ENCODE measurements at places on chromosomes 3 and 15. TPM values are rescaled to one million over a fixed set of nuclear protein-coding genes. Genes with fewer than 3 reads are reported as not detected.

DNA sequence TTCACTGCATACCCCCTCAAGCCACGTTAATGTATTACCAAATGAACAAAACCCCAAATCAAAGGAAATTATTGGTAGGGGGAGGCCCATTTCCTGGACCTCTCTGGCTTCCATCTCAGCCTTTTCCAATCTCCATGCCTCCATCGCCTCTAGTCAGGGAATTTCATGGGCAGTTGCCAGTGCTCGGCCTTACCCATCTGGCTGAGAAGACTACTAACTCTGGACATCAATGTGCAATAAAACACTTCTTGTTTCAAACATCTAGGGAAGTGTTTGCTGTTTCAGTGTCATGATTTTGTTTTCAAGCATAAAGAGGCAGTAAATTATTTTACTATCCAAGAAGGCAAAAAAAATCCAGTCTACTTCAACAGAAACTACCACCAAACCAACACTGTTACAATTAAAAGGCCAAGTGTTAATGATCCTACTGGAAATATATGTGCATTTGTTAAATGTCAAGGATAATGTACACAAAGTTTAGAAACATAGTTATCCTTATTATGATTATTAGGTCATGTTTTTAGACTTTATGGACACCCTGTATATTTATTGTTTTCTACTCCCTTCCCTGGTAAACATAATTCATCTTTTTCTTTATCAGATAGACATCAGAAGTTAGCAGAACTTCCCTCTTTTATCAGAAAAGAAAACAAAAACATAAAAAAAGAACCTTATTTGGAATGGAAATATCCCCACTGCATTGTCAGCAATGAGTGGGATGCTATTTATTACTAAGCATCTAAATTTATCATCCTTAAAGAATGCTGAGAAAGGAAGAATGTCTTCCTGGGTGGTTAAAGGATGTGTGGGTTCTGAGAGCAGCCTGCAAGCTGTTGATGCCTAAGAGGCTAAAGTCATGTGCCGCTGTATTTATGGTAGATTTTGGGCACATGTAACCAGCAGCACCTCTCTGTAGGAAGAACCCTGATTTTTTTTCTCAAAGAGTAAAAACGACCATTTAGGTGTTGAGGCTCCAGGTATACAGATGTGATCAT lies 15.2 kb downstream of the LDHAL6B start:
- no peak for DNase-seq

CILP gene
- 0.05 TPM for total RNA-seq

CIB2 gene
- total RNA-seq: 2.2 TPM

- no peak for DNase-seq
These were observed 8.5 kb downstream of the PLXND1 start for GRCh38 chr3:129598000-129598381.

TM4SF4 gene
- total RNA-seq: not detected

DNA sequence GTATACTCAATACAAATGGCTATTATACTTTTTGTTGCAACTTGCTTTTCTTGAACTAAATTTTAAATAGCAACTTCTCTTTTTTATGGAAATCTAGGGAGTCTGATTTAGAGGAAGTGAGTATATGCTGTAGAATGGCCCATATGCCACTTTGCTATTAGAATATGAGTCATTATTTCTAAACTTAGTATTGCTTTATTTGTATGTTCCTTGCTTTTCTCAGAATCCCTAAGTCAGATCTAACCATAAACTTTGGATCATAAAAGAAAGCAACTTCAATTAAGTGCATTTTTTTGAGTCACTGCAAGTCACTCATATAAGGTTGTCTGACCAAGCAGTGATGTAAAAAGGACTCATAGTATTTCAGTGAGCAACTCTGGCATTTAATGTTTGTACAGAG lies 17.5 kb upstream of the SPTSSB start:
- DNase-seq: no peak

KNL1 gene
- 33.1 TPM for total RNA-seq

- DNase-seq: no peak
These were observed 11.2 kb upstream of the TMEM212 start for GRCh38 chr3:171831936-171832335.

DNA sequence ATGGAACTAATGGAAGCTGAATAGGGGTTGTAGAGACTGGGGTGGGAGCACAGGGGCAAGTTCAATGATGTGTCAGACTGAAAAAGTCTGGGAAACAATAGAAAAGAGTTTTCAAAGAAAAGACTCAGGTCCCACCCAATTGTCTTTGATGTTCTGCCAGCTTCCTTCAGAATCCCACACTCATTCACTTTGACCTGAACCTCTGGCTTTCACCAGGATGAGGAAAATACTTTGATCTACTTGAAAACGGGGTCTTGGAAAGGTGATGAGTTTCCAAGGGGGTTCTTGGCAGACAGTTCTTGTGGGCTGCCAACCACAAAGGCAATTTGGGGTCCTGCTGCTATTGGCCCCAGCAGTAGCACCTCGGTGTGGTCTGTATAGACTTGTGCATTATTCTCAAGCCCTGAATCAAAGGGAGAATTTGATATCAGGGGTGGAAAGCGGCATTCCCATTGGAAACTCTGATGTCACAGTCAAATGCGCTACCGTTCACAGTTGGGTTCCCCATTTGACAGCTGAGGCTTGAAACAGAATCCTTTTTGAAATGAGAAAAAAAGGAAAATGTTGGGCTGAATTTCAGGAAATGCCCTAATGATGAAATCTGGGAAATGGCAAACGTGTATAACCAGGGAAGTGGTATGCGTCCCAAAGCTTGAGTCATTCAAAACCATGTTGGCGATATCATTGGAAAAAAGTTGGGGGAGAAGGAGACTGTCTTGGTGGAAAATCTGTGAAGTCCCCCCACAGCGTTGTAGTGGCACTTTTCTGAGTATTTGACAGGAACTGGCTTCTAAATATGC lies 229.2 kb upstream of the LRTM1 start:
- DNase-seq: no peak

DNA sequence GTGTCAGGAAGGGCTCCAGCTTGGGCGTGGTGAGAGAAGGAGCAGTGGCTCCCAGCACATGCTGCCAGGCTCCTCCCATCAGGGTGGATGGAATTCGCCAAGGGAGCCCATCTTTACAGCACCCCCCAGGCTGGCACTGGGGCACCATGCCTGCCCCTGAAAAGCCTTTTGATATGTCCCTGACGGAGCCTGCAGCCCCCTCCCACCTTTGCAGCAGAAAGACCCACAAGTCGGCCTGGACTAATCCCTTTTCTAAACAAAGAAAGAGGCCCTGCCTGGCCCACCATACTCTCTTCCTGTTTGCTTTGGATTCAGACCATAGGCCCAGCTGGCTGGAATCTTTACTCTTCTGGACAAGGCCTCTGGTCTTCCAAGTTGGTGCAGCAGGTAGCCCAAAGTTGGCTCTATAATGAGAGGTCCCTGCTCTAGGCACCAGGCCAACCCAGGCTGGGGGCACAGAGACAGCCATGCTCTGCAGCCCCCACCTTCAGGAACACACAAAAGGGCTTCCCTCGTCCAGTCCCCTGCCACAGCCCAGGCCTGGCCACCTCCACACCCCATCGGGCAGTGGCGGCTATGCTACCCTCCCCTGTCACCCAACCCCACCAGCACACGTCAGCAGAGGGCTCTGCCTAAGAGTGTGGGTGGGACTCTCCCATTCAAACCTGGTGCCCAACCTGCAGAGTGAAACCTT lies 5.4 kb downstream of the ANPEP start:
- no peak for DNase-seq

- DNase-seq: no peak
These were observed 267.4 kb upstream of the HES1 start for GRCh38 chr3:193868590-193868989.

GRCh38 chr3:38043486-38043885 lies 4.5 kb downstream of the DLEC1 start:
- no peak for DNase-seq

GRCh38 chr3:31247850-31248562 lies 284.7 kb upstream of the STT3B start:
- DNase-seq: peak; percentile 58

GNAT1 gene
- not detected for total RNA-seq

MITF gene
- total RNA-seq: not detected

KLHL24 gene
- total RNA-seq: 15.6 TPM

SERPINI2 gene
- not detected for total RNA-seq

CCR1 gene
- total RNA-seq: 1.3 TPM

TRPM1 gene
- total RNA-seq: not detected

DNA sequence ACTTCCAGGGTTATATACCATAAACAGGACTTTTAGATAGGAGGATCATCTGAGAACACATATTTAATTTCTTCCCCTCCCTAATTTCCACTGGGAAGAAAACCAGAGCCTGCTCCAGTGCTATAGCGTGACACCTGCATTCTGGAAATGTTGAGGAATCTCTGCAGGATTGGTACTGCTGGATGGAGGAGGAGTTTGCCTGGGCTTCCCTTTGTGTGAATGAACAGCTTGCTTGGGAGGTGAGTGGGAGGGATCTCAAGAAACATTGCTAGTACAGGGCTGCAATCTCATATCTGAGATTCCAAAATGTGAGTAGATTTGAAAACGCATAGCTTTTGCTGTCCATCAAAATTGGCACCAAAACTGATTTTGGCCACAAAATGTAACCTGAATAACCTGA lies 295.9 kb upstream of the RGMA start:
- no peak for DNase-seq

ITPKA gene
- 3.5 TPM for total RNA-seq

CLDN16 gene
- not detected for total RNA-seq

DNA sequence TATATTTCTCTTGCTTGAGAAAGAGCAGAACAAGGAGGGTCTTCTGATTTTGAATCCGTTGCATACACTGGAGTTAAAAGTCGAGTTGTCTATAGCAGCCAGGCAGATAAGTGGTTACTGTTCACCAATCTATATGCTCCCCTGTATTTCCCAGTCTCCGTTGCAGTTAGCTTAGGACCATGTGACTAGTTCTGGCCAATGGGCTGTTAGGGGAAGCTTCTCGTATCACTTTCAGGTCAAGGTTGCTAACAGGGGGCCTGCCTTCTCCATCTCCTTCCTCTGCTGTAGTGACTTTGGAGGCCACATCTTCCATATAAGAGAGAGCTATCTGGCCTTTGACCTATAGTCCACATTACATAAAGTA lies 188.5 kb upstream of the KBTBD8 start:
- no peak for DNase-seq

DNA sequence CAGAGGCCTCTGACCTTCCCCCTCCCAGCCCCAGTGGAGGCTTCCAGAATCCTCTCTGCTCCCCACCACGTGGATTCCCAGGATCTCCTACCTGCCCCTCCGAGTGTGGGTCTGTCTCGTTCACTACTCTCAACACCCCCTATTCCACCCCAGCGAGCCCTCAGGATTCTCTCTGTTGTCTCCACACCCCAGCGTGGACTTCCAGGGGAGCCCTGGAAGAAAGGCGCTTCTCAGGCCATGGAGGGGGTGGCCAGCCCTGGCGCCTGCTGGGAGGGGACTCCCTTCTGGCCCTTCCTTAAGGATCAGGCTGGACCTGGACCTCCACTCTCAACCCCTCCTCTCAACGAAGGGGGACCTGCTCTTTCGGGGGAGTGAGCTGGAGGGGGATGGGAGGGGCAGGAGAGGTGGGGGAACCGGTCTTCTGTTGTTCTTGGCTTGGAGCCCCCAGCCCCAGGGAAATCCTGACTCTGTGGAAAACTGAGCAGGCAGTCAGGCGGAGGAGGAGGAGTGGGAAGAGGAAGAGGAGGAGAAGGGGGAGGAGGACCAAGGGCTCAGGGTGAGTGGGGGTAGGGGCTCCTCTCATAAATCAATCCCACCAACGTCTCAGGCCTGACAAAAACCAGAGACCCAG lies 32.9 kb downstream of the EPHB3 start:
- no peak for DNase-seq

DNA sequence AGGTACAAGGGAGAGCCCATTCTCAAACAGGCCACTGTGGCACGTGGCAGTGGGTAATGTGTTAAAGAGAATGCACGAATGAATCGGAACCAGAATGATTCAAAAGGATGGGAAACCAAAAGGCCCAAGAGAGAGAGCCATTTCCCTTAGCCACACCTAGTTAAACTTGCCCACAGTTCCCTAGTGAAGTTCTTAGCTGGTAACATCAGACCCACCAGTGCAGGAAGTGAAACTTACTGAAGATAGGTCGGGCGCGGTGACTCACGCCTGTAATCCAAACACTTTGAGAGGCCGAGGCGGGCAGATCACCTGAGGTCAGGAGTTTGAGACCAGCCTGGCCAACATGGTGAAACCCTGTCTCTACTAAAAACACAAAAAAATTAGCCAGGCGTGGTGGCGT lies 97.1 kb downstream of the MEX3B start:
- peak; percentile 10 for DNase-seq

LMAN1L gene
- total RNA-seq: not detected

SPESP1 gene
- total RNA-seq: 1.5 TPM

CPN2 gene
- total RNA-seq: not detected

GRCh38 chr3:67551361-67552016 lies 102.9 kb downstream of the SUCLG2 start:
- no peak for DNase-seq

DNA sequence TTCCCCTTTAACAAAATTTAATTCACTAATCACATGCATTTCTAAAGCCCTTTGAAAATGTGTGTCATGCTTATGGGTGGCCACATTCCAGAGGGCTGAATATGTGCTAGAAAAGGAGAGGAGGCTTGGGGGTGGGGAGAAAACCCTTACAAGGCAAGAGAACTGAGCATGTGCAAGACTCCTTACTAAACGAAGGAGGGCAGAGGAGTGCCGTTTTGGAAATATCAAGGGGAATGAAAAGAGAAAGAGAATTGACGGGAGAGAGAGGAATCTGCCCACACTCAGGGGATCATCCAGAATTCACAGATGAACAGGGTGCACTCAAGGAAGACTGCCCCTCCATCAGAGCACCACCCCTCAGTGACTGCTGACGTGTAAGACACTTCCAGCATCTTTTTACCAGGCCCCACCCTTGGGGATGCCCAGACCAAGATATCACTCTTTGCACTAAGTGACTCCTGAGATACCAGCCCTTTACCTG lies 37.9 kb upstream of the TSC22D2 start:
- DNase-seq: no peak

GRCh38 chr15:90270502-90271150 lies 5.2 kb downstream of the NGRN start:
- no peak for DNase-seq

GRCh38 chr15:65996901-65997300 lies 127.6 kb downstream of the RAB11A start:
- DNase-seq: no peak

- DNase-seq: no peak
These were observed 244.5 kb downstream of the CACNA2D3 start for GRCh38 chr3:54366839-54367238.

AMIGO3 gene
- total RNA-seq: not detected

DNA sequence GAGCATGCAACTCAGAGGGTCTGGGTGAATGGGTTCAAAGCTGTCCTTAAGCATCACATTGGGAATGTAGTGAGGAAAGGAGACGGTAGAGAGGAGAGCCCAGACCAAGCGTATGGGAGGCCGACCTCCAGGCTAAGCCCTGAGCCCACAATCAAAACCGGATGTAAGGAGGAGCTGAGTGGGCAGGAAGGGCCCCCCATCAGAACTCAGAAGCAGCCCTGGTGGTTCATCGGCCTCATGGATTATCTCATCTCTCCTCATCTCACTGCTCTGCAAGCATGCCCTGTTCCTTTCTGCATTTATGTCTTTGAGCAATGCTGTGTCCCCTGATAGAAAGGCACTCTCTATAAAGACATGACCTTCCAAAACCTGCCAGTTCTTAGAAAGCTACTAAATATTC lies 6.2 kb downstream of the HDC start:
- DNase-seq: peak; percentile 31
